NCI-H510A treated with DMSO at 0.1 percent for 48 hours (cell line): ENCODE measurements at places on chromosomes 6 and 20.
A peak's percentile ranks its signal among the peaks of the same experiment; 100 is the strongest.

GRCh38 chr6:120058410-120058809 lies 708.8 kb upstream of the MAN1A1 start:
- no peak for DNase-seq

GRCh38 chr6:168070804-168071203 lies 8.2 kb downstream of the FRMD1 start:
- no peak for DNase-seq

- no peak for DNase-seq
These were observed 50.0 kb upstream of the CHD6 start for GRCh38 chr20:41668057-41668749.

DNA sequence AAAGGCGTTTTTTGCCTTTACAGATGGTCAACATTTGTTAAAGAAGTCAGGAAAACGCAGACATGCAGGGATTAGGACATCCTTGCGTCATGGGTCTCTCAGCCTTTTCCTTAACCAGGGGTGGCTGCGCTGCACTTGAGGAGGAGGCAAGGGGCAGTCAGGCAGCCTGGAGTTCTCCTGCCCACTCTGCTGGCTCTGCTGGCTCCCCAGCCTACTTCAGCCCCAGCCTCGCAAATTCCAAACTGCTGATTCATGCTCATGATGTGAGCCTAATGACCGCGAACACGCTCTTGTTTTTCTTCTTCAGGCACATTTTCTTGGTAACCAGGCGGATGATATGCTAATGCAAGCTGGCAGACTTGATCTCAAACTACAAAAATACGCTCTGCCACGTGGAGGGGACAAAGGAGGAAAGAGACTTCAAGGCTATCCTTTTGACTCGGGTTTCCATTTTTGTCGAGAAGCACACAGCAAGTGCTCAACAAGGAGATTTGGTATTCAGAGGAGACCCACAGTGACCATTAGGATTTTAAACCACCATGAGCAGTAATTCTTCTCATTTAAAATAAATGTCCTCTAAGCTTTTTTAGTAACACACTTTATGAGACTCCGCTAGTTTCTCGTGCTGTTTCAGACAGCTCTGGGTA lies 290.3 kb upstream of the STXBP5 start:
- DNase-seq, result no peak

GRCh38 chr20:5835321-5835821 lies 85.2 kb downstream of the SHLD1 start:
- no peak for DNase-seq

DNA sequence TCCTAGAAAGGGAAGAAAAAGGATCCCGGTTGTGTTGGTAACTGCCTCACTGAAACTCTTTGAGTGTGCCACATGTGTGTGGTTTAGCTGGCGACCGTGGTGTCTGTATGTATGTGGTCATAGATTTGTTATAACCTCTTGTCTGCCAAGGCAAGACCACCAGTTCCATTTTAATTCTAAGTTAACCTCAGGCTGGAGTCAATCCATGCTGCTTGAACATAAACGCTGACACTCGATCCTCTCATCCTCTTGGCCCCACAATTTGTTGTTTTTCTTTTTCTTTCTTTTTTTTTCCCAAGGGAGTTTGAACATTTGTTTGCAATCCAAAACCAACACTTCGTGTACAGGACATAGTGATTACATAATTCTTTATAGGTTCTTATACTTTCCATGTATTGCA lies 318.9 kb upstream of the JAG1 start:
- DNase-seq, result no peak

DNA sequence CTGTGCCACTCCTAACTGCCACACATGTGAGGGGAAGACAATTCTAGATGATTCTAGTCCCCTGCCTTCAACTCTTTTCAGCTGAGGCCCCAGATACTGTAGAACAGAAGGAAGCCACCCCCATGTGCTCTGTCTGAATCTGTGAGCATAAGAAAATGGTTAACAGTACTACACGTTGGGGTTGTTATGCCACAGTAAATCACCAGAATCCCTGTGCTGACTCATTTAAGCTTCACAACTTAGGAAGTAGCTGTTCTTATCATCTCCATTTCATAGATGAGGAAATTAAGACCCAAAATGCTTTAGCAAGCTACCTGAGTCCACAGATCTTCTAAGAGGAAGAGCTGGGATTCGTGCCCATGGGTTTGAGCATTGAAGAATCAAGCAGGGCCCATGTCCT lies 27.4 kb upstream of the SCRT2 start:
- DNase-seq, result no peak

- DNase-seq, result no peak
These were observed 602.5 kb upstream of the CDH4 start for GRCh38 chr20:60649541-60649940.

DNA sequence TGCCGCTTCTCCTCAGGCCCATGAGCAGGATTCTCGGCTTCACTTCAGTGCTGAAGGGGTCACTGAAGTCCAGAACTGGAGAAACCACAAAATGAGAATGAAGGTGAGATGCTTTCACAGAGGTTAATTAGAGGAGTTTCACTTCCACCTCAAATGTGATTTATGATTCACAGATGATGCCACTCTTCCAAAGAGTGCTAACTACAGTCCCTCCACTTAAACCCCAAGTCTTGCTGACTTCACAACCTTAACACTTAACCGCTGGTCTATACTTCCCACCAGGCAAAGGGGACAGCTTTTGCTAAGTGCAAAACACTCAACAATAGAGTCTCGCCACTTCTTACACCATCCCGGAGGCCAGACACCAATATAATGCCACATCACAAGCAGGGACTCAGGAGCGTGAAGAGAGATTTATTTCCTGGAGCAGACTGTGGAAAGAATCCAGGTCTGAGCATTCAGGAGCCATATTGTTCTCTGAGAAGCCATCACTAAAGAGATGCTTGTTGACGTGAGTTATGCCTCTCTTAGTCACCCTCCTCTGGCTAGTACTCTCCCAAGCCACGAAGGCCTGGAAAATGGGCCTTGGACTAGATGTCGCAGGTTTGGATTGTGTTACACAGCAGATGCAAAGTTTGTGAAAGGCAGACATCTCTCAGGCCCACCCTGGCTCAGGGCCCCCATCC lies 24.4 kb downstream of the RRAGD start:
- no peak for DNase-seq

- peak; percentile 66 for DNase-seq
These were observed at the start of gene ARHGAP18 for GRCh38 chr6:129709769-129710449. TSS of gene ARHGAP18 (minus strand) at chr6:129710177. CDS start at chr6:129710136, 41 bp downstream.

DNA sequence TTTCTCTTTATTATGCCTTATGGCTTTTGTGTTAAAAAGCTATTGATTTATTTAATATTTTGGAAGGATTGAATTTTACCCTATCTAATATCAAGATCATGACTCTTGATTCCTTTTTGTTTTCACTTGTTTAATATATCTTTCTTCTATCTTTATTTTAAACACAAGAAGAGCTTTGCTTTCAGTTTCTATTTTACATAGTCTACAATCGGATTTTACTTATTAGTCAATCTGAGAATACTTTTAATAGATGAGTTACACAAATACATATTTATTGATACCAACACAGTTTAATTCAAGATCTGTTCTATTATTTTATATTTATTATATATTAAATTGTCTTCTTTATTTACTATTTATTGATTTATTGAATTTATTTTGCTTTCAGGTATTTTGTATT lies 218.8 kb downstream of the ESR1 start:
- DNase-seq, result no peak

- DNase-seq, result no peak
These were observed 1.5 kb upstream of the IPCEF1 start for GRCh38 chr6:154358019-154358545.

- no peak for DNase-seq
These were observed 132.8 kb downstream of the EYA2 start for GRCh38 chr20:47027456-47027855.

GRCh38 chr6:54817834-54818233 lies 28.7 kb upstream of the FAM83B start:
- no peak for DNase-seq

GRCh38 chr6:80289727-80290126 lies 183.3 kb downstream of the BCKDHB start:
- DNase-seq, result no peak

- no peak for DNase-seq
These were observed 71.7 kb upstream of the GTSF1L start for GRCh38 chr20:43798291-43799149.

- DNase-seq, result no peak
These were observed 161.1 kb downstream of the ERMARD start for GRCh38 chr6:169912266-169913095.

- no peak for DNase-seq
These were observed 81.2 kb downstream of the EZR start for GRCh38 chr6:158737710-158738615.

DNA sequence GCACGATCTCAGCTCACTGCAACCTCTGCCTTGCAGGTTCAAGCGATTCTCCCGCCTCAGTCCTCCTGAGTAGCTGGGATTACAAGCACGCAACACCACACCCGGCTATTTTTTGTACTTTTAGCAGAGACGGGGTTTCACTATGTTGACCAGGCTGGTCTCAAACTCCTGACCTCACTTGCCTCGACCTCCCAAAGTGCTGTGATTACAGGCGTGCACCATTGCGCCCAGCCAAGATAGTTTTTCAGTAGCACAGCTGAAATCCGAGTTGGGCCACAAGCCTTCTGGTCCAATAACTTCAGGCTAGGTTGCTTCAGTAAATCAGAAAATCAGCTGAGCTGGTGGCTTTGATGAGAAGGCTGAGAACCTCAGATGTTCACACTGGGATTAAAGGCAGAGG lies 65.7 kb downstream of the TRAM2 start:
- no peak for DNase-seq

DNA sequence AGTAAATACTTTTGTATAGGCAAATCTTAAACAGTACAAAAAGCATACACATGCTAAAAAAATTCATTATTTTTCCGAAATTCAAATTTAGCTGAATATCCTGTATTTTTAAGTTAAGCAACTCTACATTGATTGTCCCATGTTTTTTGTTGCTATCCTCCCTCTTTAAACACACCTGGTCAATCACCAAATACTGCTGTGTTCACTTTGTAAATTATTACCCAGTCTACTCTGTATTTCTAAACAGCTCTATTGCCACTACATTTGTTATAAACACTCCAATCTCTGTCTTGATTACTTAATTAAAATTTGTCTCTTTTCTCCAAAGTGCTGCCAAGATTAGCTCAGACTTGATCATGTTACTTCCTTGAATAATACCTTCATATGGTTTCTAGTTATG lies 466.5 kb upstream of the GJE1 start:
- DNase-seq, result no peak

DNA sequence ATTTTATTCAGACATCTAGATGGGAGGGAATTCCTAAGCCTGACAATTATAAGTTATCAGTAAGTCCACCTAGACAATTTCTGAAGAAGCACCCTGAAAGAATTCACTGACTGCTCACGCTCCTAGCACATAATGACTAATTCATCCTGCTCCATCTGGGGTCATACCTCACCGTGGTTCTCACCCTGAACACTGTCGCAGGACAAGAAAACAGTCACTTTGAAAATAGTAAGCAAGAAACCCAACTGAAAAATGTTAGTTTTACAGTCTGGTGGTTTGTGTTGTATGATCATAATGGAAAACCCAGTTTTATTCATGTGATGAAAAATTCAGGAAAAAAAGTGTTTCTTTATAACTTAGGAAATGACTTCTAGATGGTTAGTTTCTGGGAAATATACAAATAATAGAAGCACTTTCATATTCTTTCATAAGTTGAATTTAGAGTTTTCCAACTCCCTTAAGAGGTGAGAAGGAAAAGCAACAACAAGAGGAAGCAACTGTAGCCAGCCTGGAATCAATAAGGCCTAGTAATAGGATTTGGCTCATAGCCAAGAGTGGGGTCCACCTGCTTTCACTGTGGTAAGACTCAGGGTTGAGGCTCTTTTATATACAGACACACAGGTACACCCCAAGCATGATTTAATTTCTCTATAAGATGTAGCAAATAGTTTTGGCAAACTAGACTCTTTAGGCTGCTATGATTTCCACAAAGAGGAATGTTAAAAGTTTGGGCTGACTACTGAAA lies 94.1 kb downstream of the HIVEP2 start:
- DNase-seq, result no peak

DNA sequence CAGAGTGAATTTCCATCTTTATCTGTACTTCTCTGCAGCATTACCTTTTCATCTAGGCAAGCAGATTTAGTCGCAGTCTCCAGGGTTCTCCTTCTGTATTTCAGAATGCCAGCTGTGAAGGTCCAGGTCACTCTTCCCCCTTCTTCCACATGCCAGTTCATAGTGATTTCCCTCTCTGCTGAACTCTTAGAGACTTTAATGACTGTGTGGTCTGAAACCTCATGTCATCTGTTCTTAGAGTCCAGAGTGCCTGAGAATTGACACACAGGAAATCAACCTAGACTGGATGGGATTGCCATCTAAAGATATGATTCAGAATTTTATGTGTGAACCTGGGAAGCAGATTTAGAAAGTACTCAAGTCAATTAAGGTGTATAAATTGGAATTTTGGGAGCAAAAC lies 248.1 kb downstream of the TPBG start:
- DNase-seq, result no peak
